ENCODE measurements at places on chromosomes 3 and 15.

DNA sequence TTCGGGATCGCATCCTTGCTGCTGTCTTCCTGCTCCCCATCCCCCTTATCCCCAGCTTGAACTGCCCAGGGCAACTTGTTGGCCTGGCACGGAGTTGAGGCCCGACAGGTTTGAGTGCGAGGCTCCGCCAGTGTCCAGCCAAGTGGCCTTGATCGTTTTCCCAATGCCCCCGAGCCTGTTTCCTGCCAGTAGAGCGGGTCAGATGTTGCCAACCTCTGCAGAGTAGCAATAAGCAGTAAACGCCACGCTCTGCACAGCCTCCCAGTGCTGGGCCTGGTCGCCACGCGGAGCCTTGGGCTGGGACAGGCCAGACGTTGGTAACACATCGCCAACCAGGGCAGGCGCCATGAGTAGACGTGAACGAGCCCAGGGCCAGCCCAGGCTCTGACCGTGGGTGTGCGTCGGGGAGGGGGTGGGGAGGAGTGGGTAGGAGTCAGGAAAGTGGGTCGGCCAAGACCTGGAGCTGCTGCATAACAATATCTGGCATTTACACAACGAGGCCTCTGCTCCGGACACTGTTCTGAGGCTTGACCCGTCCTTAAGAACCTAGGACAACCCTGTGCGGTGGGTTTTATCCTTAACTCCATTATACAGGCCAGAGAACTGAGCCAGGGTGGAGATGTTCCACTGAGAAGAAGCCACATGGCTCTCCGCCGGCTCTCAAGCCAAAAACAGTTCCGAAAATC is 444 bp upstream of the ABHD14A start:
- DNase-seq, result no peak

GRCh38 chr3:126932188-126932931 is 50.6 kb upstream of the PLXNA1 start:
- no peak for DNase-seq

- DNase-seq, result no peak
Observed at GRCh38 chr3:82229397-82229796, 468.0 kb upstream of the GBE1 start.

DNA sequence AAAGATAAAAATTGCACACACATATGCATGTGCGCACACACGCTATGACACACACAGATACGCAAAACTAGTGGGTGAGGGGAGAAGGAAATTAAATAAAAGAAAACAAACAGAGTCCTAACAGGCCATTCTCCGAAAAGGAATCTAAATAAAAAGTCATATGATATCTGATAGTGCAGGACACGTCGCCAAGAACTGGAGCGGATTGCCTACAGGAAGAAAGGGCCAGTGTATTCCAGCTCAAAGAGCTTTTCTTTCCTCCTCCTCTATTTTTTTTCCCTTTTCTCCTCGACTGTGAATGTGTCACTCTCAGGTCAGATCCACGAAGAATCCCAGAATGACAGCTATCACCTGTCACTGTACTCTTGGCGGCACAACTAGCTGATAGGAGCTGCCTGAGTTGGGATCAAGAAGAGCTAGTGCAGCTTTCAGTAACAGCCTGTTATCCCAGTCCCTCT is 157.8 kb downstream of the TIGIT start:
- peak; percentile 83 for DNase-seq

DNA sequence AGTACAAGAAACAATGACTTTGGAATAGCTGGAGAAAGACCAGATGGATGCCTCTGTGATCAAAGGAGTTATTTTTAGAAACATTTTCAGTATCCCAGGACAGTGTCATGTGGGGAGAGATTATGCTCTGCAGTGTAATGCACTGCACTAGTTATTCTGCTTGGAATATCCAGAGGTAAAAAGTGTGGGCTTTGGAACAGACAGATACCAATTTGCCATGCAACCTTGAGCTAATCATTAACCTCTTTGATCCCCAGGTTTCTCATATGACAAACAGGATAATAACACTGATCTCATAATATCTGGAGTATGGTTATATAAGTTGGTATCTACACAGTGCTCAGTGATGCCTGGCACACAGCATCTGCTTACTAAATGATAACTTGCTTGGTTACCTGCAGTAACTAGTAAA is 12.2 kb upstream of the SLC7A14 start:
- no peak for DNase-seq

DNA sequence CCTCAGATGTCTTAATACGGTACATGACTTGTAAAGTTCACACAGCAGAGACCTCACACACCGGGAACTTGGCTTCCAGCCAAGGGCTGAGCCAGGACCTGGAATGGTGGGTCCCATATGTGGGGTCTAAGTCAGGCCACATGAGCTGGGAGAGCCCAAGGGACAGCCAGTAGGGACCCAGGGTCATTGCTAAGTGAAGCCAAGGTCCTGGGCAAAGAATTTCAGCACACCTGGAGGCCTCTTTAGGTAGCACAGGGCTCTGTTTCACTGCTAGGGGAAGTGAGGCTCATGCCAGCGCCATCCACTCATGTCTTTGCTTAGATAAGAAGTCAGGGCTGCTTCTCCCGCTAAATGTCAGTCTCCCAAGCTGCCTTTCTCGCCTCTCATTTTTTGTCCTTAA is 116.6 kb upstream of the TLE3 start:
- no peak for DNase-seq

DNA sequence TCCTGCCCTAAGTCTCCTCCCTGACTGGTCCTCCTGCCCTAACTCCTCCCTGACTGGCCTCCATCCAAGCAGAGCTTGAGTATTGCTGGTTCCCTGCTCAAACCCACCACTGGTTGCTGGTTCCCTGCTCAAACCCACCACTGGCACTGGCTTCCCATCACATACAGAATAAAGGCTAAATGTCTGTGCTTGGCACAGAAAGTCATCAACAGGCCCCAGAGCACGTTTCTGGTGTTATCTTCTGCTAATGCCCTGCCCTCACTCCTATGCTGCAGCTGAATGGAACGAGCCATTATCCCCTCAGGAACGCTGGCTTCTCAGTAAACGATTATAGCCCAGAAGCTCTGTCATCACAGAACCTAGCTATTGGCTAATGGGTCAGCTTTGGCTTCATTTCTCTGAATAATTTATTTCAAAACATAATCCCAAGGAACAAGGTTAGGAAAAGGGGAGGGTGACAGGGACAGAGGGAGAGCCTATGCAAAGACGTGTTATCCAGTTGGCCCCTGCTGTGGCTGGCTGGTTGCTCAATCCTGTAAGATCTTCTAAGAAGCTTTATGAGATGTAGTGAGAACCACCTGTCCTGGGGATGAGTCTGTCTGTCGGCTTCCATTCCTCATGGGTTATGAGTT is 6.3 kb upstream of the MUC20 start:
- no peak for DNase-seq

GRCh38 chr3:190110826-190111225 is 9.9 kb downstream of the P3H2 start:
- DNase-seq, result no peak

DNA sequence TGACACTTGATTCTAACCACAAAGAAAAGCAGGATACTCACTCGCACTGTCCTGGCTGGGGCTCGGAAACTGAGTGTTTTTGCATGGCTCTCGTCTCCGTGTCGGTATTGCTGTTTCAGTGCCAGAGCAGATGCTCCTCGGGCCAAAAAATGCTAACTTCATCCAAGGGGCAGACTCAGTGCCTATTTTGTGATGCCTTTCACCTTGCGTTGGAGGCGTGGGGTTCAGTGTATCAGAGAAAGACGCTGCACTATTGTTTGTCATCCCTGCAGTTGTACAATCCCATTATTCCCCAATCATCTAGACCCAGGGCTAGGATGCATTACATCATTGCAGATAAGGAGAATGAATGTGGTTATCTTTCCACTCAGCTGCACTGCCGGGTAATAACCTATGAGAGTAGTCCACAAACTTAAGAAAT is 1.4 kb downstream of the CACNA2D3 start:
- DNase-seq, result peak; percentile 25

- no peak for DNase-seq
Observed at GRCh38 chr3:113148284-113148683, 63.1 kb upstream of the BOC start.

GRCh38 chr3:143120716-143121240 is 1.2 kb downstream of the CHST2 start:
- no peak for DNase-seq

- DNase-seq, result no peak
Observed at GRCh38 chr3:143825513-143825912, 22.8 kb downstream of the SLC9A9 start.

- no peak for DNase-seq
Observed at GRCh38 chr3:30370681-30371271, 235.6 kb upstream of the TGFBR2 start.

DNA sequence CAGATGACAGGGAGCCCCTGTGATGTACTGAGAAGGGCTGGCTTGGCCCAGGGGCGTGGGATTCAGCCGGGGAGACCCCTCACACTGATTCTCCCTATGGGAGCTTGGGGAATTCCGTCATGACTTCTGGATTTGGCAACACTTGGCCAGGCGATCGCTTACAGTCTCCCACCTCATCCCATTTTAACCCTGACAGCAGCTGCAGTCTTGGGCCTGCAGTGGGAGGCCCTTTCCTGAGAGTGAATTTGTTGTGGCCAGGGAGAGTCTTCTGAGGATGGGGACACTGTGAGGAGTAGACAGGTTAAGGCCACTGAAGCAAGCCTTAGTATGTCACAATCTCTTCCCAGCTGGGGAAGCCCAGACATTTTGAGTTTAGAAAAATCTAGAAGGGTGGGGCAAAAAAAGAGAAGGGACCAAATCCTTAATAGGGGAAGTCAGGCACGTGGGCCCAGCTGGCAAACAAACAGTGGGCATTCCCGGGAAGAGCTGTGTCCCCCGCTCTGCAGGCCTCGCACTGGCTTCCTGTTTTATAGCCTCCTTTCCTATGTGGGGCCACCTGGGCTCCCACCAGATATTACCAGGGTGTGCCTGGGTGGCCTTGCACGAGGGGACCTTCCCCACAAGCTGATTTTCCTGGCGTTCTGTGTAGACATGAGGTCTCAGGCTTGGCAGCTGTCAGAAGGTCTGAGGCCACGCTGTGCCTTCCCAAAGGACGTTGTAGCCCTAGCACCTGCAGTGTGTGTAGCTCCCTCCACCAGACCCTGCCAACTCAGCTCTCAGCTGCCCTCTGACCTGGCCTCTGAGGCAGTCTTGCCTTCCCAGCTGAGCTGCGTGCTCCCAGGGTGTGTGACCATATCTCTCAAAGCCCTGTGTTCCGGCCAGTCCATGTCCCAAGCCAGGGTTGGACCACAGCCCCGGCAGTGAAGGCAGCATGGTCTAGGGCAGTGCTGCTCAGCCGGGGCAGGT is 64.5 kb downstream of the FEM1B start:
- no peak for DNase-seq

Data from NCI-H2029 (cell line).